ENCODE measurements at places on chromosomes 12 and 14. TPM values are rescaled to one million over a fixed set of nuclear protein-coding genes. Genes with fewer than 3 reads are reported as not detected.

Gene SDR9C7
- total RNA-seq: not detected

Gene SLC15A4
- 23.8 TPM for total RNA-seq

Gene GALNT6
- total RNA-seq: 7.0 TPM

Gene ST8SIA1
- 11.1 TPM for total RNA-seq

GRCh38 chr14:36654794-36655381 is 6.8 kb upstream of the PAX9 start:
- DNase-seq: no peak

Data from T-cell (primary cell).